ENCODE measurements at places on chromosomes 5 and 9.

DNA sequence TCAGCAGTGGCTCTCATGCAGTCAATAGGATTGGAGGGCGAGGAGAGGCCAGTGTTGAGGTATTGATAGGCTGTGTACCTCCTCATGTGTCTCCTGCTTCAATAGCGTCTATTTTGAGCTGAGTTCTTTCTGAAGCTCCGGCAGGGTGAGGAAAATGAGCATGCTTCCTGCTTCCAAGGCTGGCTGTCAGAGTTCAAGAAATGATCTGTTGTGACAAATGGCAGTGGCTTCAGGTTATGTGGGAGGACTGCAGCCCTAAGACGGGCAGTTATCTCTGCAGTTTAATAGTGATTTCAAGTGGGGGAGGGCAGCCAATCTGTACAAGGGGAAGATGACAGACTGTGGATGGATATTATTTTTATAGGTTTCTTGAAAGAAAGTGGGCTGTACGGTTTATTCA lies 54.0 kb upstream of the CXCL14 start:
- DNase-seq, result no peak

GRCh38 chr5:13632676-13633075 lies 311.8 kb downstream of the DNAH5 start:
- no peak for DNase-seq

DNA sequence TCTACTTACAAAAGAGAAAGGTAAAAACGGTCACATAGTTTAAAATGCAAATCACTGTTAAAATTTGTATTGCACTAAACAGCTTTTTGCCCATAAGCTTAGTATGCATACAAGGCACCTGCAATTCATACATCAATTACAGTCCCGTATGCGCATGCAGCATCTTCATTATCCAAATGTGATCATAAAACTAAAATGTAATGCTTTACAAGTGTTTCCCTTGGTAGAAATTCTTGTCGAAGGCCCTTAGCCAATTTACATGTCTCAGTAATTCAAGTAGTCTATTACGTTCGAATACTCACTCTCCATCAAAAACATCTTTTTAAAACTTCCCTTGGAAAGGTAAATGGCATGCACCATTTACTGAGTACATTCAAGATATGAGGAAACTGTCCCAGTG lies 32.6 kb downstream of the TRPM6 start:
- DNase-seq, result no peak

DNA sequence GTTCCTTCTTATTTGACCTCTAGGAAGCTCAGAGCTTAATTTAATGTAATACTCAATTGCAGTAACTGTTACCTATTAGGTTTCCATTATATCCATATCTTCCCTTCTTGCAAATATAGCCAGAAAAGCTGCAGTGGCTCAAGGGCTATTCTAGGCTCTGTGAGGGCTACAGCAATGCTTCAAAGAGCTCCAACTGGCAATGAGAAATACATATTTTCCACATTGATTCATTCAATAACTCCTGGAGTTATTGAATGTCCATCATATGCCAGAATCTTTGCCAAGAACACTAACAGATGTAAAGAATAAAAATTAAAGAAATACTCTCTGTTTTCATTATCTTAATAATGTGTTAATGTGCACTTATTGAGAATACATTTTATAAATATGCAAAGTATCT lies 396.9 kb upstream of the PAPPA start:
- no peak for DNase-seq

GRCh38 chr5:55625589-55625909 lies 86.6 kb downstream of the SLC38A9 start:
- no peak for DNase-seq

DNA sequence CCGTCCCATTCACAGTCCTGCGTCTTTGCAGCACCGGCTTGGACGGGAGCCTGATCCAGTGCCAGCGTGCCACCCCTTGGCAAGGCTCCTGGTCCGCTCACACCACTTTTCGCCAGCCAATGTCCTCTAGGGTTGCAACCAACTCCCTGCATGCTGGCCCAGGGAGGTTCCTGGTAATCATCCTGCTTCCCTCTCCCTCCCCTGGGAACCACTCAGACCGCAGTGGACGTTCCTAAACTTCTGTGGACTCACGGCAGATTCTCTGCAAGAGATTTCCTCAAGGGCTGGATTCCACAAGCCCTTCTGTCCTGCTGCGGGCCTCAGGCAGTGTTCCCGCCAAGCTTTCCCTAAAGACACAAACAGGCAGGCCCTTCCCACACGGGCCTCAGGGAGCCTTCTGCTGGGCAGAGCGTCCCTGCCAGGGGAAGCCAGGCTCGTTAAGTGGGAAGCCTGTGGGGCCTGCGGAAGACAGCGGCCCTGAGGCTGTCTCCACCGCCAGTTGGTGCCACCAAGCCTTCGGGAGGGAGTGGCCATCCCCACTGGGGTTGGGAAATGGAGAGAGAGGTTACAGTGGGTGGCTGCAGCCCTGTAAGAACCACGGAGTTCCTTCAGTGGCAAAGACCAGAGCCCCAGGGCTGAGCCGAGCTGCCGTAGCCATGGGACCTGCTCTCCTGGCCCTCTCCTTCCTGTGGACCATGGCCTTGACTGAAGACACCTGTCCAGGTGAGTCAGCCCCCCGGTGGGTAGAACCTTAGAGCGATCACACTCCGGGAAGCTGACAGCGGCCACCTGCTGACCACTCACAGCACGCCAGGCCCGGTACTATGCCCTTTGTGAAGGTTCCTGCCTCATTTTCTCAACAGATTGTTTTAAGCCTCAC lies 16.4 kb upstream of the FCN2 start:
- no peak for DNase-seq

- DNase-seq, result no peak
Measured at GRCh38 chr9:137089232-137089947, 2.6 kb downstream of the MAN1B1 start.

GRCh38 chr5:116576053-116576713 lies 1.6 kb upstream of the SEMA6A start:
- peak; percentile 7 for DNase-seq

DNA sequence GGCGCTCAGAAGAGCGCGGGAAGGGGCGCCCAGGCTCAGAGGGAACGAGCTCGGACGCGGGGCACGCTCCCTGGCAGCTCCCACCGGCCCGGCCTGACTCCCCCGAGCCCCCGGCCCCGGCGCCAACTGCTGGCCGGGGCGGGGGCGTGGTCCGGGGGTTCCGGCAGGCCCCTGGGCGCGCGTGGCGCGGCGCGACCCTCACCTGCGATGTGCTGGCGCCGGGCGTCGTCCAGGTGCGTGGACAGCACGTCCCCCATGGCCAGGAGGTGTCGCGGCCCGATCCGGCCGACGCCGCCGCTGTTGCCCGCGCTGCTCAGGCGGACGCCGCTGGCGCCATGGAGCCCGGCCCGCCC lies 43.5 kb upstream of the STXBP1 start:
- DNase-seq, result no peak

- no peak for DNase-seq
Measured at GRCh38 chr5:61809651-61810050, 477.6 kb downstream of the ZSWIM6 start.

- DNase-seq, result no peak
Measured at GRCh38 chr9:69937360-69937759, 106.3 kb upstream of the MAMDC2 start.

DNA sequence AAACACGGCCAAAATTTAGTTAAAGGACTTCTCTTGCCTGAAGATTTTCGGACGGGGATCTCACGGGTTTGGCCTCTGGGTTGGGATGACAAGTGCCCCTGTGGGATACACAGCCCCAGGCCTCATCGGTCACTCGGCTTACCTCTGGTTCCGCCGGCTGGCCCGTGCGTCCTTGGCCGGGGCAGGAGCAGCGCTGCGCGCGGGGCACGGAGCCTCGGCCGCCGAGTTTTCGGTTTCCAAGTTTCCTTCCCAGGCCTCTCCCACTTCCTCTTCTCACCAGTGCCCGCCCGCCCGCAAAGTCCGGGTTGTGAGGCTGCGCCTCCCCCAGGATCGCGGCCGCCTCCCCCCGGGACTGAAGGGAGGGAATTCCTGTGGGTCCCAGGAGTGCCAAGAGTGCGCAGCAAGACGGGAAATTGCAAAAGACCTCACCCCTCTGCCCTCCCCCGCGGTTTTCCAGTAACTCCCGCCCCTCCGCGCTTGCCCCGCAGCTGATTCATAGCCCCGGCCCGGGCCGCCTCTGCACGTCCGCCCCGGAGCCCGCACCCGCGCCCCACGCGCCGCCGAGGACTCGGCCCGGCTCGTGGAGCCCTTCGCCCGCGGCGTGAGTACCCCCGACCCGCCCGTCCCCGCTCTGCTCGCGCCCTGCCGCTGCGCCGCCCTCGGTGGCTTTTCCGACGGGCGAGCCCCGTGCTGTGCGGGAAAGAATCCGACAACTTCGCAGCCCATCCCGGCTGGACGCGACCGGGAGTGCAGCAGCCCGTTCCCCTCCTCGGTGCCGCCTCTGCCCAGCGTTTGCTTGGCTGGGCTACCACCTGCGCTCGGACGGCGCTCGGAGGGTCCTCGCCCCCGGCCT lies at the start of gene OSMR:
OSMR (plus strand) TSS at position 487 of the 853 bp plus-strand sequence. CDS start 23,033 bp downstream, outside the sequence.
- no peak for DNase-seq

- no peak for DNase-seq
Measured at GRCh38 chr9:120366644-120367019, 213.3 kb downstream of the CDK5RAP2 start.

GRCh38 chr5:25713259-25713658 lies 1068.5 kb upstream of the CDH10 start:
- no peak for DNase-seq

GRCh38 chr9:134871697-134872340 lies 8.8 kb upstream of the FCN2 start:
- no peak for DNase-seq

- no peak for DNase-seq
Measured at GRCh38 chr5:50744776-50745175, 78.3 kb downstream of the PARP8 start.

DNA sequence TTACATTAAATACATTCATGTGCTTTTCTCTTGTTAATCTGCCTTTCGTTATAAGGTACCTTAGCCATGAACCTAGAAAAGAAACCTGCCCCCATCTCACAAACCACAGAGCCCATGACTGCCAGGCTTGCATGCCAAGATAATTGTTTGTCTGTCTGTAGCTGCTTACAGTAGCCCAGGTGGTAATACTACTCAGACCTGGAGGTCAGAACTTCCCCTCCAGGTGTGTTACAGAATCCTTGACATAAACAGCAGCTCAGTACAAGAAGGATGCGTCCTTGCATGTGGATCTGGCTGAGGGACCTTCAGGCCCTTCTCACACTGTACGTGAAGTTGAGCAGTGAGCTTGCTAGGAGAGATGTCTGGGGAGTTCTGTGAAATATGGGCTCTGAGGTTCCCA lies 291.4 kb downstream of the CSNK1G3 start:
- DNase-seq, result no peak

DNA sequence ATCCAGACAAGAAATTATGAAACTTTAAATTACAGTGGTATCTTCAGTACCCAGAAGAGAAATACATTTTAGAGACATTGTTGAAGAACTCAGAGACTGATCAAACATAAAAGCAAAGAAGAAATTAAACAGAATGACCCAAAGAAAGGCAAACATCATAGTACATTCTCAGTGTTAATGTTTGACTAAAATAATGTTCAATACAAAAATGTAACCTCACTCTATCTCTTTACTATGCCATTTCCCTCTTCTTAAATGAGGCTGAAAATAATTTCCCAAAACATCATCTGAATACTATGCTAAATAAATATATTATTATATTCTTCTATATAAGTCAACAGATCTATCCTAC lies 22.8 kb downstream of the TMEM161B start:
- no peak for DNase-seq

- no peak for DNase-seq
Measured at GRCh38 chr5:148853868-148854267, 27.5 kb downstream of the ADRB2 start.

- no peak for DNase-seq
Measured at GRCh38 chr9:131848570-131849160, 108.8 kb upstream of the RAPGEF1 start.

GRCh38 chr9:130458027-130458803 lies 13.5 kb downstream of the ASS1 start:
- no peak for DNase-seq

DNA sequence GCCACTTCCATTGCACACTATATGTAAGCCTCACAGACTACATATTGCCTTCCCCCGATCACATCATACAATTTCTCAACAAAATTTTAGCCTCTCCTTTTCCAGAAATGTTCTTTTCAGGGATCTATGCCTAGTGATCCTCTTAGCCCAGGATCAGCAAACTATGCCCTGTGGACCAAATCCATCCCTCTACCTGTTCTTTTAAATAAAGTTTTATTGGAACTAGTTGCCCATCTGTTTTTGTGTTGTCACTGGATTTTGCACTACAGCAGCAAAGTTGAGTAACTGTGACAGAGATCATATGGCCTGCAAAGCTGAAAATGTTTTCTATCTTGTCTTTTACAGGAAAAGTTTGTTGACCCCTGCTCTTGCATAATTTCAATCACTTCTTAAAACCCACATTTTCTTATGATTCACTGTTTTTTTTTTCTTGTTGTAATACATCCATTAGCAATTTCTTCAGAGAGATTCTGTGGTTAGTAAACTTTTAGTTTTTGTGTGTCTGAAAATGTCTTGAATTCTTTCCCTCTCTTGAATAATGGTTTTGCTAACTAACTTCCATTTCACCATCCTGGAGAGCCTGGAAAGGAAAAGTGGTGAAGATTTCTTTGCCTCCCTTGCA lies 7.1 kb downstream of the TXNDC8 start:
- no peak for DNase-seq

DNA sequence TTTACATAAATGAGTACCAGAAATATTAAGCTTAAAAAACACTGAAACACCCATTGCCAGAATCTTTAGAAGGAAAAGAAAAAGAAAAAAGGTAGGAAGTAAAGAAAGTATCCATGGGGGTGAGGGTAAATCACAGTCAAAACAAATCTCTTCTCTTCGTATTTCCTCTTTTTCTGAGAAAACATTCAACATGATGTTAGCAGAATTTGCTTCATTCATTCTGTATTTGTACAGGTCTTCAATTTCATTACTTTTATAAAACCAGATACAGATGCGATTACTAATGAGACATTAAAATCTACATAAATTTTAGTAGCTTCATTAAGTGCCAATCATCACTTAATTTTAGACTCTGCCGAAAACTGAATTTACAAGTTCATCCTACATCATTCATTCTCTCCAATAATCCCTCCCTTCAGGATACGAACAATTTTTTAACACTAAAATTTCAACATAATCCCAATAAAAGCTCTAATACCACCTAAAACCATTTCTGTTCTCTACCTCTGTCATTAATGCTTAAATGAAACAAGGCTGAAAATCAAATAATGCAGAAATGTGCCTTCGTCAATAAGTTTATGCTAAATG lies 7.0 kb downstream of the NR3C1 start:
- no peak for DNase-seq

- DNase-seq, result no peak
Measured at GRCh38 chr9:129480227-129480626, 140.7 kb downstream of the C9orf50 start.

- no peak for DNase-seq
Measured at GRCh38 chr9:131769361-131769760, 29.5 kb upstream of the RAPGEF1 start.

- no peak for DNase-seq
Measured at GRCh38 chr5:1285883-1286291, 9.0 kb downstream of the TERT start.

DNA sequence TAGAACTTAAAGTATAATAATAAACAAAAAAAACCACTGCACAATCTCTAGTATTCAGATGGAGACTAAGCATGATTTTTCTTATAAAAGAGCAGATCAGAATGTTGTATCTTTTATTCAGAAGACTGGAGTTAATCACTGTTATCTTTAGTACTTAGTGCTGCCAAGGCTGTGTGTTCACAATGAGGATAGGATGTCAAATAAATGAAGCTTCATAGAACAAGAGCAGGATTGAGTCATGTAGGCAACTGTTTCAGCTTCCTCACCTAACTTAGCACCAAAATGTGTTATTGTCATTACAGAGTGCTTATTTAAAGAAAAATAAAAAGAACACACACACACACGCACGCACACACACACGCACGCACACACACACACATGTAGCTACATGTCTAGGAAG lies 58.1 kb upstream of the CDKN2B start:
- DNase-seq, result no peak

GRCh38 chr5:80246001-80246758 lies 9.7 kb downstream of the SERINC5 start:
- no peak for DNase-seq
